DMS79 (cell line): ENCODE measurements at places on chromosomes 4 and X.

- no peak for DNase-seq
These were observed 419.7 kb downstream of the MAPK10 start for GRCh38 chr4:85940151-85940550.

DNA sequence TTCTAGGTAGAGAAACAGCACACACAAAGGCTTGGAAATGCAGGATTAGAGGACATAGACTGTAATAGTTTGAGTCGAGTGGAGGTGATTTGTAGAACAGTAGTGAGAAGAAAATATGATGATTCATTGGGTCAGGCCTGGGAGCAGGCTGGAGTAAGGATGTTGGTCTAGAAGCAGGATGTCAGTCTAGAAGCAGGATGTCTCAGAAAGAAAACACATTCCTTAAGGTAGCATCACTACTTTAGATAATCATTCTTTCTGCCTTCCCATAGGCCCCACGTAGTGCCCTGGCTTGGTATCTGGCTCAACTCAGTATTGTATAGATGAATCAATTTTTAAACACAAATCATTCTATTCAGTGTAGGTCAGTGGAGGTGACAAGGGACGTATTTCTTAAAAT lies 11.2 kb upstream of the DACH2 start:
- DNase-seq = no peak

DNA sequence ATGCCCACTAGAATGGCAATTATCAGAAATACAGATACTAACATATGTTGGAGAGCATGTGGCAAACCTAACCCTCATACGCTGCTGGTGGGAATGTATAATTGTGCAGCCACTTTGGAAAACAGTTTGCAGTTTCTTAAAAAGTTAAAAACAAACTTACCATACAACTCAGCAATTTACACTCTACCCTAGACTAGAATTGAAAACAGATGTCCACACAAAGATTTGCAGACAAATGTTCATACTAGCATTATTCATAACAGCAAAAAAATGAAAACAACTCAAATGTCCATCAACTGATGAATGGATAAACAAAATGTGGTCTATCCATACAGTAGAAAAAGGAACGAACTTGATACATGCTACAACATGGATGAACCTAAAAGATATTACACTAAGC lies 64.4 kb downstream of the SLC9A7 start:
- no peak for DNase-seq

- DNase-seq = no peak
These were observed 43.2 kb downstream of the KIT start for GRCh38 chr4:54700986-54701385.

- no peak for DNase-seq
These were observed 10.5 kb downstream of the ZCCHC18 start for GRCh38 chrX:104122829-104123228.

DNA sequence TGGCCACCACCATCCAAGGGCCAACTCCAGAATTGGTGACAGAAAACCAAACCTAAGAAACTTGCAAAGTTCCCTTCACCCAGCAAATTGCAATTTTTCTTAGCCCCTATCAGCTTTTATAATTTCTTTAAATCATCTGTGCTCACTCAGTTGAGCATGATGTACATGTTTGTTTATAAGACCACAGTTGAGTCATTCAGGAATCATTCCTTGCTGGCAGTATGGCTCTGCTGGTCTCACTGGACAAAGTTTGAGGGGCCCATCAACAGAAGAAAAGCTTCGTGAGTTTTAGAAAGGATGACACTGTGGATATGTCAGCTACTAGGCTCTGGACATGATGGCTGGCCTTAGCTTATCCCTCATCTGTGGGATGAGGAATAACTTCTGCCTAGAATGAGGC lies 4.0 kb downstream of the TRPC5 start:
- no peak for DNase-seq

DNA sequence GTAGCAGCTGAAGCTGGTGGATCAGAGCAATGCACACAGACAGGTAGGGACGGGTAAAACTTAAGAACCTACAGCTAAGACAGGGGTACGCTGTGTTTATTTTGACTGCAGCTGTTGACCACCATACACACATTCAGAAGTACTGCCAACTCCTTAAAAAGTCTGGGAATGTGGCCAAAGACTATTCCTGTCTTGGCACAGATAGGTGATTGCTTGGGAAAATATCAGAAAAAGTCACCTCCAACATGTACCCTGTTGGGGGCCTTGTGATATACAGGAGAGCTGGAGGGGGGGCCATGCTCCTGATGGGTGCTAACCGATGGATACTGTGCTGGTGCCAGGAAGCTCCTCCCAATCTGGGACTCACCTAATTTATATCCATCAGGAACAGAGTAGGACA lies 121.2 kb downstream of the VCX2 start:
- DNase-seq = no peak

DNA sequence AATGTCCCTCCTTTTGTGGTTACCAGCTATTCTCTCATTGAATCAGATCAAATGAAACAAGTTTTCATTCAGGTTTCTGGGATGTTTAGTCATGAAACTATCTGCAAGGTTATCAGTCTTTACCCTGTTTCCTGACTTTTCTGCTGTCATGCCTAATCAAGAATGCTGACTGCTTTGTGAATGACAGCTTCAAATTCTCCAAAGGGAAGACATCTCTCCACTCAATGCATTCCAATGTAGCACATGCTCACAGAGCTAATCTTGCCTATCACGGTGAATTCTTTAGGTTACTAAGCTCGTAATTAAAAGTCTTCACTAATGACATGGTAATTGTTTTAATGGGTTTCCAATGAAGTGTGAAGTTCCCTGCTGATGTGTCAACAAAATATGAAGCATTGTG lies 1068.5 kb downstream of the PCDH7 start:
- DNase-seq = no peak

GRCh38 chr4:85475631-85476233 lies 782 bp downstream of the ARHGAP24 start:
- no peak for DNase-seq

DNA sequence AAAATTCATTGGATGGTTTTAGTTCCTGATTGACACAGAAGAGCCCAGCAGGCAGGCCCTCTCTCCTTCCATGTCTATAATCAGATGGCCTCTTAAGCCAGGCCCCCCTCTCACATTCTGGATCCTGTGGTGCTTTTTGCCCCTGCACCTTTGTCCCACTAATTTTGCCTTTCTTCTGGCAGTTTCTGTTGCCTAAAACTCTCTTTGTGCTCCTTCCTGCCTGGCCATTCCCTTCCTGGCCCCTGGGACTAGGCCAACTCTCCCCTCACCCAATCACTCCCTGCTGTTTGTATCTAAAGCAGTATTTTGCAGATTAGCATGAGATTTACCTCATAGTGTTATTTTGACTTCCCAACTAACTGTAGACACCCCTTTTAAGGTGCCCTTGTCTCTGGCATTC lies 42.7 kb upstream of the DDX3X start:
- no peak for DNase-seq

DNA sequence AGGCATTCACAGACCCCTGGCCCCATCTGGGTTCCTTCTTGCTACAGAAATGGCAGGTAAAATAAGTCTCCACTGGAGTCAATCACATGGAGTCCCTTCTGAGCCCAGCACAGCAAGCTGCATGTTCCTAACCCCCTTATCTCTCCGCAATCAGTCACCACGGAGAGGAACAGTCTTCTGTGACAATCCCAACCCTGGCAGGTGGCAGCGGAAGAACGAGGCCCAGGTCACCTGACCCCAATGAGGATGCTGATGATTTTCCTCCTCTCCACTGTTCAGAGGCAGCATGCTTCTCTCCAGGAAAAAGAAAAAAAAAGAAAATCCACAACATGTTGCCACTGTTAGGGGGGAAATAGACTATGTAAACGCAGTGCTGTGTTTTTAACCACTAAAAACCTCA lies 50.1 kb downstream of the TSPAN5 start:
- no peak for DNase-seq

- DNase-seq = no peak
These were observed 86.3 kb downstream of the PDLIM5 start for GRCh38 chr4:94537921-94538628.

DNA sequence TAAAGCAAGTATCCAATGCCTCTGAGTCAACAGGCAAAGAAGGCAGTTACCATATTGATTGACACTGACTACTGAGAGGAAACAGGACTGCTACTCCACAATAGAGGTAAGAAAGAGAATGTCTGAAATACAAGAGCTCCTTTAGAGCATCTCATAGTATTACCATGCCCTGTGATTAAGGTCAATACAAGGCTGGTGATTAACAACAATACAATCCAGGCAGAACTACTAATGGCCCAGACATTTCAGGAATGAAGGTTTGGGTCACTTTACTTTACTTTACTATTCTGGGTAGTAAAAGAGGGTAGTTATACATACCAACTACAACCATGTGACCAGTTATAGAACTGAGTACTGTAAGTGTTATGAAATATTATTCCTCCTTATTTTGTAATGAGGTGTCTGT lies 44.5 kb downstream of the BRWD3 start:
- no peak for DNase-seq

DNA sequence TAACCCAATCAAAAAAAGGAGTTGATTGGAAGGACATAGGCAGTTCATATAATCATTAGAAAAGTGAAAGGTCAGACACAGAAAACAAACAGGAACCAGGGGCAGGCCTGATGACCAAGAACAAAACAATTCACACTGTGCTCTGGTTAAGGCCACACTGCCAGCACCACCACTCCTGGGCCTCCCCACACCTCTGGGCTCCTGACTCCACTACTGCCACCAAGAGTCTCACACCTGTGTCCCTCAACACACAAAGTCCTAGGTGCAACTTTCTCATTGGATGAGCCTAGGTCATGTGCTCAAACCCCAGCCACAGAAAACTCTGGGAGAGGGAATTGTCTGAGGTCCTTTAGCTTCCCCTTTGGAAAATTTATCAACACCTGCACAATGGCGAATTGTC lies 11.1 kb upstream of the FAM9C start:
- DNase-seq = no peak

DNA sequence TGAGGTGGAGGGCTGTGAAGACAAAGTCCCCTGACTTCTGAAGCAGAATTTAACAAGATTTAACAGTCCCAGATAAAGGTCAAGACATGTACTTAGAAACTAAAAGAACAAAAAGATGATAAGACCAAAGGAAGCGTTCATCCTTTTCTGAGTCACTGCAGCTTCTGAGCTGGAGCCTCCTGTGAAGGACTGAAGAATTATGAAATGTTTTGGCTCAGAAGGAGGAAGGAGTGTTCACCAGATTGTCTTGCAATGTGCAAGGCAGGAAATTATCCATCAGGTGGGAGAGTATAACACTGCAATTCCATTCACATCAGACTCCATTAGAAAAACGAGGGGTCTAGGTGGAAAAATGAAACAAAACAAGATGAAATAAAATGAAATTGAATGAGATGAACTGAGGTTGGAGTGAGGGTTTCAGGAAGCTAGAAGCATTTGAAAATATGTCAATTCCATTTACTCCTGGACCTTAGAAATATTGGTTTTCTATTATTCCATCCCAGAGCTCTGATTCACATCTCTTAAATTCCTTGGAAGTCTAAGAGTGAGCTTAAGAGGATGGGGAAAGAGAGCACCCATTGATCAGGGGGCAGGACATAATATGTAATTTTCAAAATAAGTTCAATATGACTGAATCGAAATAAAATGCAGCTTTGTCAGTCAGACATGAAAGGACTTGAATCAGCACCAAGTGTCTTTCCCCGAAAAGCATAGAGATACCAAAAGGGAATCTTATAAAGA lies 186.1 kb upstream of the LNX1 start:
- DNase-seq = no peak

DNA sequence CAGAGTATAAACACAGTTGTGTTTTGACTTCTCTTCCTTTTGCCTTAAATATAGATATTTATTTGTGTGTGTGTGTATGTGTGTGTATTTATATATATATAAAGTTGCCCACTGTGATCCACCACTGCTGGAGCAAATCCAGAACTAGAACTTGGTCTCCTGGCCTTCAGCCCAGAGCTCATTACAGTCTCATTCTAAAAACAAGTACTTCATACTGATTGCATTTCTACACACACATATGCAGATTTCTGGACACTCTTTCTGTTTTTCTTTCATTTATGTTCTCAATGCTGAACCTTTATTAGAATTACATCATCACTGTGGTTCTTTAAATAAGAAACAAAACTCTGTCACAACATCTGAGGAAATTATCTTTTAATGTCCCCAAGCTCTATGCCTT lies 381 bp downstream of the TXK start:
- DNase-seq = no peak

GRCh38 chr4:88439161-88439760 lies 17.7 kb upstream of the HERC5 start:
- no peak for DNase-seq

GRCh38 chrX:45756557-45756956 lies 555.9 kb upstream of the DIPK2B start:
- DNase-seq = peak; percentile 79

- DNase-seq = no peak
These were observed 30.3 kb upstream of the UTP14A start for GRCh38 chrX:129875669-129876068.

DNA sequence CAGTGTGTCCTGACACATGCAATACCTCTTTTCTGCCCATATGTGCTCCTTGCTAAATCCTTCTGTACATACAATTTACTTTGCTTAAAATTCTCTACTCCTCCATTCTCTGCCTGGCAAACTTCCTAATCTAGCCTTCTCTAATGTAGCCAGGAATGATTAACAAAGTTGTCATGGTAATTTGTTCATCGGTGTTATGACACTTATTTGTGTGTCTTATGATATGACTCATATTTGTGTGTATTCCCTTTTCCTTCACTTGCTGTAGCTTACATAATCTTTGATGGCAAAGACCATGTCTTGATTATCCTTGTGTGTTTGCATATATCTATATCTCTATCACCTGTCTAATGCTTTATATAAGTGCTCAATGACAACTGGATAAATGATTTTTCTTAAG lies 133.3 kb downstream of the COL25A1 start:
- DNase-seq = no peak

- no peak for DNase-seq
These were observed 259.5 kb upstream of the GABRA2 start for GRCh38 chr4:46649390-46649789.

- no peak for DNase-seq
These were observed 1229.5 kb upstream of the AGA start for GRCh38 chr4:178671766-178672165.

GRCh38 chrX:137040113-137040794 lies 6.5 kb upstream of the GPR101 start:
- DNase-seq = no peak
